SW 1271 (cell line): ENCODE measurements at places on chromosomes 5 and 9.

DNA sequence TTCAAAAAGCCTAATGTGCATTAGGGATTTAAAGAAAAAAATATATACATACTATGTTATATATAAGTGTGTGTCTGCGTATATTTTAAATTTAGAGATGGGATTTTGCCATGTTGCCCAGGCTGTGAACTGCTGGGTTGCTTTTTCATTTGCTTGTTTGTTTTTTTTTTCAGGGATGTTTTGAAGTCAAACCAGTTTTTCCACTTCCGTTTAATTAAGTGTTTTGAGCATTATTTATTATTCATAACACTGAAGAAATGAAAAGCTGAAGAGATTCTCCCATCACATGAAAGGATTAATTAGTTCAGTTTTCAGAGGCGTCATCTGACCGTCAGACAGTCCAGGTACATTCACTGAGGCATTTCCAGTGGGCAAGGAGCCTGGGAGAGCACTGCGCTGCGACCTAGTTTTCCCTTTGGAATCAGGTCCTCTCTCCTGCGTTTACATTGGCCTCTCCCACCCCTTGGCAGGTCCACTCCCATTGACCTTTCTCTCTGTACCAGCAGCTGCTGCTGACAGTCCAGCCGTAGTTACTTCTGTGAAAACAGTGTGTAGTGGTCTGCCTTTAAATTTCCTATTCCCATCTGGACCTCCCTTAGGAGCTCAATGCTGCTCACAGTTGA, 26.0 kb downstream of the ARRDC3 start:
- DNase-seq, result no peak

DNA sequence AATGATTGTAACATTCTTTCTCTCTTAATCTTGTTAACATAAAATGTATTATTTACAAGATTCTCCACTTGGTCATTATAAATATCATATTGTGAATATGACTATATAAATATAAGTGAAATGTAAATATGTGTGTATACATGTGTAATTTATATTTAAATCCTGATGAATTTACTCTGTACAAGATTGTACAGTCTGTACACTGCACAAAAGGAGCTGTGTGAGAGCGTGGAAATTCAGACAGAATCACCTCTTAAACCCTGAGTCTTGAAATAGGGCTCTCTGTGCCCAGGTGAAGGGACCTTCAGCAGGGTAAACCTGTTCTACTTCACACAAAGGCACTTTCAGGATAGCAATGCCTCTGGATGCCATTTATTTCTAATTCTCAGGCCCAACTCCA, 456.0 kb downstream of the SEMA5A start:
- DNase-seq, result no peak

GRCh38 chr9:109945573-109945972, 165.6 kb downstream of the PALM2AKAP2 start:
- DNase-seq, result no peak

GRCh38 chr9:131839281-131840084, 99.6 kb upstream of the RAPGEF1 start:
- no peak for DNase-seq

DNA sequence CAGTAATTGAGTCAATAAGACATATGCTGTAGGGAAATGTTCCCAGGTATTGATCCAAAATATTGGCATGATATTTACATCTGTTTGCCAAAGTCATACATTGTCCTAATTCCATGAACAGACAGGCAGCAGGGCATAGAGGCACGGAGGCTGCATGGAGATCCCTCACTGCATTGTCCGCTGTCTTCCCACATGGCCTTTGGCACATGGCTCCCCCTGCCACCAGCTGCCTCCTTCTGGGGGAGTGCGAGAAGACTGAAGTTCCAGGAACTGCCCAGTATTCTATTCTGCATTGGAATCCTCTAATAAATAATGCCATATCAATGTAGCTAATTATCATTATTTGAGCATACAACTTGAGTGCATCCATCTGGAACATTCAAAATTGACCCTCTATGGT, 269.0 kb downstream of the FBXL7 start:
- DNase-seq, result no peak

GRCh38 chr5:65823845-65824445, 101.9 kb downstream of the NLN start:
- no peak for DNase-seq

GRCh38 chr5:54671681-54672080, 154.1 kb downstream of the SNX18 start:
- DNase-seq, result no peak

- DNase-seq, result no peak
Measured at GRCh38 chr9:134939080-134939733, 21.5 kb upstream of the FCN1 start.

- DNase-seq, result no peak
Measured at GRCh38 chr5:81212211-81212751, 20.8 kb upstream of the CKMT2 start.

DNA sequence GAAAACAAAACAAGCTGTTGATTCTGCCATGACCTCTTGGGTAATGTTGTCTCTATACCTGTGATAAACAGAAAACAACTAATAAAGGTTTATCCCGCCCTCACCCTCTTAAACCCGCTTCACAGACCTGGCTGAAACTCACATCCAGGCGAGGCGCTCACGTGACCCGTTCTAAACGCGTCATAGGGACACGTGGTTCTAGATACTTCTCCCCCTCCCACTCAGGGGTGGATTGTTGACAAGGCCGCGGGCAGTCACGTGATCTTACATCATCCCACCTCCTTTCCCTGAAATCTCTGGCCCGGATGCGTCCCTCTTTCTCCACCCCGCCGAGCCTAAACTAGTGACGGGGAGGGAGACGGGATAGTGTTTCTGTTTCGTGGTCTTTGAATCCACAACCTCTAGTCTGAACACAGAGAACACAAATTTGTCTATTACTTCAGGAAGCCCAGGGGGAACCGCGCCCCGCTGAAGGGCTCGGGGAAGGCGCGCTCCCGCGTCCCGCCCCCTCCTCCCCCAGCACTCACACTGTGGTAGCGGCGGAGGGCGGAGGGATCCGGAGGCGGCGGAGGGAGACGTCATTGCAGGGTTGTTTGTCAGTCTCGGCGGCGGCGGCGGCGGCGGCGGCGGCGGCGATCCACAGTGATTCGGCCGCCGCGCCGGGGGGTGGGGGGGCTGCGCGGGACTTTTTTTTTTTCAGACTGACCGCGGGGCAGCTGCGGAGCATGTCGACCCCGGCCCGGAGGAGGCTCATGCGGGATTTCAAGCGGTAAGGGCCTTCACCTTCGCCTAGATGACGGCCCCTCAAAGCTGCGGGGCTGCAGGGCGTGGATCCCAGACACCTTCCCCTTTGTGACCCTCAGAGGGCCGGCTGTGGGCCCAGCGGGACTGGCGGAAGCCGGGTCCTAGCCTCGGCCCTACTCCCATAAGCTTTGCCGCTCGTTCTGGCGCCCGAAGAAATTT, at the start of gene UBE2B:
Gene UBE2B (plus strand): TSS at position 699 of the 963 bp plus-strand sequence. CDS start 27 bp downstream, at position 726.
- peak; percentile 100 for DNase-seq
